ENCODE measurements at places on chromosomes 12 and 14.
A peak's percentile ranks its signal among the peaks of the same experiment; 100 is the strongest.

GRCh38 chr12:13277293-13277692 lies 80.8 kb downstream of the EMP1 start:
- ATAC-seq = peak; percentile 35

DNA sequence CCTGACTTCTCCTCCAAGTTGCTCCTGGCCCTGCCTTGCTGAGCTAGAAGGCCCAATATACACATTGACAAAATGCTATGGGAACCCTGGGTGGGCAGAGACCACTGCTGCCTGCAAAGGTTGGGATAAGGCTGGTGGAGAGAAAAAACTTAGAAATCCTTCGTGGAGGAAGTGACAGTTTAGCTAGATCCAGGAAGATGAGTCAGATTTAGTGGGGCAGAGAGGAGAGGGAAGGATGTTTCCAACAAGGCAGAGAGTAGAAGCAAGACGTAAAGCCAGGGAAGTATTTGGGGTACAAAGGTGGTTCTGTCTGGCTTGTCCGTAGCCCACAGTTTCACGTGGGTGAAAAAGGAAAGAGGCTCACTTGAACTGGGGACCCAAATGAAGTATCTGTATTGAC lies 69.0 kb upstream of the CLMN start:
- ATAC-seq = no peak

GRCh38 chr12:57069523-57069922 lies 9.1 kb downstream of the NEMP1 start:
- ATAC-seq = peak; percentile 79

GRCh38 chr12:115871714-115872113 lies 405.8 kb downstream of the MED13L start:
- ATAC-seq = no peak

DNA sequence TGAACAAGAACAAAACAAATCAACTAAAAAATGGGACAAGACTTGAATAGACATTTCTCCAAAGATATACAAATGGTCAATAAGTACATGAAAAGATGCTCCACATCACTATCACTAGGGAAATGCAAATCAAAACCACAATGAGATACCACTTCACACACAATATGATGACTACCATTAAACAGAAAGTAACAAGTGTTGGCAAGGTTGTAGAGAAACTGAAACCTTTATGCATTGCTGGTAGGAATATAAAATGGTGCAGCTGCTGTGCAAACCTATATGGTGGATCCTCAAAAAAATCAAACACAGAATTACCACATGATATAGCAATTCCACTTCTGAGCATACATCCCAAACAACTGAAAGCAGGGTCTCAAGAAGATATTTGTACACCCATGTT lies 5.2 kb downstream of the SMAGP start:
- ATAC-seq = peak; percentile 89

- ATAC-seq = no peak
These were observed 151.1 kb upstream of the FKBP4 start for GRCh38 chr12:2643576-2644135.

DNA sequence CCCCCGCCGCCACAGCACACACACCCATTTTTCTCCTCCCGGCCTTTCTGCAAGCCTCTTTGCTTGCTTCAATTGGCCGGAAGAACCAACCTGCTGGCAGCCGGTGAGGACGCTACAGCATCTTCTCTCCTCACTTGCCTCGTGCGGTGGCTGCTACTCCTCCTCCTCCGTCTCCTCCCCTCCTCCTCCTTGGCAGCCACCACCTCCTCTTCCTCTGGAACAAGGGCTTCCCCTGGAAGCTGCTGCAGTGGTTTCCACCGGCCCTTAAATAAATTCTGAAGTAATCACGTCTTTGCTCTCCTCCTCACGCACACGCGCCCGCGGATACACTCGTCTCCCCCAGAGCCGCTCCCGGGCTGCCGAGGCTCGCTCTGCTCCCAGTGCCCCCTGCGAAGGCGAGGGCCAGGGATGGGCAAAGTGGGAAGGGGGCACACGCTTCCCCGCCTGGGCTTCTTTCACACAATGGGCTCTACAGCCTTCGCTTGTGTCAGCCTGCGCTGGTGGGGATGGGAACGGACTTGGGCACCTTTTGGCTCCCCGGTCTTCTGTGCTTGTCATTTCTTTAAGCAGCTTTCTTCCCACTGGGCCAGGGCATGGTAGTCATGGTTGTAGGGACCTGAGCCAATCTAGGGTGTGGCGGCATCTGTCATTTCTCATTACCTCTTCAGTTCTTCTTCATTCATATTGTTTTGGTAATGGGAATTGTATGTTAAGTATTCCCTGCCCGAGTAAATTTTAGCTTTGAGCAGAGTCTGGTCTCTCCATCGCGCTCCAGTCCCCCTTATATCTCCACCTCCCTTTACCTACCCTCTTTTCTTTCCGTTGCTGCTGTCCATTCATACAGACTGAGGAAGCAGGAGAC lies at the start of gene PPFIA2:
PPFIA2 (minus strand) TSS at position 161 of the 862 bp plus-strand sequence.
- peak; percentile 45 for ATAC-seq

- no peak for ATAC-seq
These were observed 133.6 kb upstream of the BMP4 start for GRCh38 chr14:54090274-54090673.

DNA sequence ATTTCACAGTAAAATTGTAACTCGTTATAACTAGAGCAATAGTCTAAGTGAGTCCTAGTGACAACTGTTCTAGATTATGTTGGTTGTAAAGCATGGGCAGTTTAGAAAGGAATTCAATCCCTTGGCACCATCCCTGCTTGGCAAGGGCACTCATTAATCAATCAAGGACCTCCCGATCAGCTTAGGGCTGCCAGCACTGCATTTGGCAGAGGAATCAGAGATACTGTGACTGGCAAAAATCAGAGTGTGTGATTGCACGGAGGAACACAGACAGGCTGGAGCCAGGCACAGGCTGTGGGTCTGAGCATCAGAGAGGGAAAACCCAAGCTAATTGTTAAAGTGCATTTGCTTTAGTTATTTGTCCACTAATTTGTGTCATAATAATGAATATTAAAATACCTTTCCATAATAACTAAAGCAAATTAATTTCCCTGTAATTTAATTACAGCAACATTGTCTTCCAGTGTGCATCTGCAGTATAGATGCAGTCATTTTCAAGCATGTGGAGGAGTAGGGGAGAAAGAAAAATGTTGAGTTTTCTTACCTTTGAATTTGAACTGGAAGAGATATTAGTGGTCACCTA lies 3.2 kb upstream of the EGLN3 start:
- no peak for ATAC-seq

DNA sequence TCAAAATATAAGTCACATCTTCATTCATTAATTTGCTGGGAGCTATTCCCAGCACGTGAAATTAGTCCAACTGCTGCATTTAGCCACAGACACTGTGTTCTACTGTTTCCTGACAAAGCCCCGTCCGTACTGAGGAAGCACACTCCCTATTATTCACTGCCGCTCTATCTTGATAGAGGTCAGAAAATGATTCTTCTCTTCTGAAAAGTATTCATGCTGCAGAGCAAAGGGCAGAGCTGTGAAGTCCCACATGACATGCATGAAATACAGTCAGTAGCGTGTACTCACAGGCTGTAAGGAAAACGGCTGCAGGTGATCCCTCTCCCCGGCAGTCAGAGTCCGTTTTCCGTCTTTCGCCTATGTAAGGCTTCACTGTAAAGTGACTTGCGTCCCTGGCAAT lies 302.5 kb upstream of the FKBP4 start:
- no peak for ATAC-seq

GRCh38 chr12:57090924-57091637 lies 2.2 kb downstream of the NAB2 start:
- no peak for ATAC-seq

DNA sequence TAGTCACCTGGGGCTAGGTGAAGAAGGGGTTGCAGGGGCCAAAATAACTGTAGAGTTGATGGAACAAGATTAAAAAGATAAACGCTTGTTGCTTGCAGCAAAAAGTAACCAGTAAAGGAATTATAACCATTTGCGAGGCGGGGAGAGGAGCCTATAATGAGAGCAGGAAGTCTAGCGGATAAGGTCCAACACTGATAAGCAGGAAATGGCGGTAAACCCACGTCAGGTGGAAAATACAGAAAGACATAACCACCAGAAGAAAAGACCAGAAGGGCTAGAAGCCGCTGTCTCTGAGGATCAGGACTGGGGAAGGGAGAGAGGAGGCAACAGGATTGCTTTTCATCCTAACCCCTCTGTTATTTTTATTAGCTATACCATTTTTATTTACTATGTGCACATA lies 303.3 kb downstream of the DPF3 start:
- peak; percentile 43 for ATAC-seq

GRCh38 chr14:25111061-25111601 lies 61.2 kb upstream of the STXBP6 start:
- no peak for ATAC-seq

DNA sequence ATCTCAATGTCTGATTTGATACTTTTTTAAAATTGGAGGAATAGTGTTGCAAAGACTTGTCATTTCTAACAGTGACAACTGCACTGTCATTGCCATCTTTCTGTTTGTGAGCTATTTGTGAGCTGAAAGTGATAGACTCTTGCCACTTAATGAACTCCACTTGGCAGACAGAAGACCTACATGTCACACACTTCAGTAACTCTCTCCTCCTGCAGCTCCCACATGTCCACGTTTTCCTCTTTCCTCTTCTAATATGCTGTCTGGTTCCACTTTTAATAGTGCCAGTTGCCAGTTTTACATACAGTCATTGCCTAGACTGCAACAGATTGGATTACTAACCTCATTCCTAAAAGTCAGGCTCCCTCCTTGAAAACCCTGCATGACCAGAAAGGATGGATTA lies 121.5 kb downstream of the CAPZA3 start:
- ATAC-seq = no peak

- ATAC-seq = no peak
These were observed 197.5 kb upstream of the FLRT2 start for GRCh38 chr14:85332401-85332800.

GRCh38 chr14:59751578-59751977 lies 119.0 kb downstream of the RTN1 start:
- no peak for ATAC-seq

- ATAC-seq = no peak
These were observed 414.3 kb downstream of the BCAT1 start for GRCh38 chr12:24534622-24535021.

DNA sequence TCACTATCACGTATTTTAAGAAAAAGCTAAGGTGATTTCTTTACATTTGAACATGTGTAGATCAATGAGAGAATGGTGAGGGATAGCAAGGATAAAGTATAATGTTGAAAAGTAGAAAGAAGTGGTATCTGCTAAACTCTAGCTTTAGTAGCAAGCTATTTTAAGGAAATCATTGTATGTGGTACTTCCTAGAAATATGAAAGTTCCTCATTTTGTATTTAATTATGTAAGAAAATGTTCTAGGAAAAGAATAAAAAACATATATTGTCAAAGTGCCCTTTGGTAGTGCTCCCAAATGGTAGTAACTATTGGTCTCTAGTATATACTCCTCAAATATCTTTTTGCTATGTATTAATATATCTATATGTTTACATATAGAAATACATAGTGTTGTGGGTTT lies 35.7 kb downstream of the RAB21 start:
- ATAC-seq = no peak

DNA sequence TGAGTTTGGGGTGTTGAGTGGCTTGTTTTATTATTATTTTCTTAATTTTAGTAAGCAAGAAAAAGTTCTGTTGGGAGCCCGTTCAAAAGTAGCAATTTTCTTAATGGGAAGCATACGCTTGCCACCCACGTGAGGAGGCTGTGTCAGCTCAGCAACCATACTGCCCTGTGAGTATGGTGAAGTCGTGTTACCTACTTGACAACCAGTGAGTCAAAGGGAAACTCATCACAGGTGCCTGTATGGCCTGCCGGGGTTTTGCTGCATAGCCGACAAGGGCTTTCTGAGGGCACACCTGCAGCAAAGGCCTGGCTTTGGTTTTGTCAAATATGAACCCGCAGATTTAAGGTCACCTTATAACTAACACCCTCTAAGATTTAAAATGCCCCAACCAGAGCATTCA lies 31.1 kb downstream of the PITPNM2 start:
- ATAC-seq = peak; percentile 91

DNA sequence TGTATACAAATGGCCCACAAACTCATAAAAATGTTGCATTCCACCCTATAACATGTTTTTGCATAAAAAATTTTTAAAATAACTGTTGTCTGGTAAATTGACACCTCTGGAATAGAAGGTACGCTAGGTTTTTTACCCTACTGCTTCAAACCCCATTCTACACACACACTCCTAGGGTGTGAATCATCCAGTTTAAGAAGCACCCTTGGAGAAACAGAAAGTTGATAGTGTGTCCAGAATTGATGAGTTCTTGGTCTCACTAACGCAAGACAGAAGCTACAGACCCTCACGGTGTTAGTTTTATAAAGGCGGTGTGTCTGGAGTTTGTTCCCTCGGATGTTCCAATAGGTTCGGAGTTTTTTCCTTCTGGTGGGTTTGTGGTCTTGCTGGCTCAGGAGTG lies 158.5 kb downstream of the KLRB1 start:
- no peak for ATAC-seq

DNA sequence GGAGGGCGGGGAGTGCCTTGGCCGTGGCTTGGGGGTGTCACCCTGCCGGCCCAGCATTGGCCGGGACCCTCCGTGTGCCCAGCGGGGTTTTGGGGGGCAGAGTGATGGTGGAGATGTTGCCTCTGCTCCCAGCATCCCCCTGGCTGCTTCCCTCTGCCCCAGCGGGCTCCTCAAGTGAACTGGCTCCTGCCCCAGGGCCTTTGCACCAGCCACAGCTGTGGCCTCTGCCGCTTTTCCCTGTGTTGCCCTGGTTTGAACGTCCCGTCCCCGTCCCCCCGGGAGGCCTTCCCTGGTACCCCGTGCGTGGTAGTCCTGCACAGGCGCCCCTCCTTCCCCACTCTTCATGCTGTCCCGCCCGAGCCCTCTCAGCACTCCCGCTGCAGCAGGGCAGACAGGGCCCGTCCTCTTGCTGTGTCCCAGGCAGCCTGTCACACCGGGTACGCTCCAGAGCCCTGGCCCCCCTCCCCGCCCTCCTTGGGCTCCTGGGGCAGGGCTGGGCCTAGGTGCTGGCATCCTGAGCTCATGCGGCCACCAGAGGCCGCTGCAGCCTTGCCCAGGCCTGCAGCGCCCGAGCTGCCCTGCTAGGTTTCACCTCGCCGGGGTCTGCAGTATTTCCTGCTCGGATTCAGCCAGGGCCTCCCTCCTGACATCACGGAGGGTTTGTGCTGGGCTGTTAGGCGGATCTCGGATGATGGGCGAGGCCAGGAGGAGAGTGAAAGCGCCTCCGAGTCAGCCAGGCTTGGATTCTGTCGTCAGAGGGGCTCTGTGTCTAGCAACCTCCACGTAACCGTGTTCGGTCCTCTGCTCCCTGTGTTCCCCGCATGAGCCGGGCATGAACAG lies 9.5 kb downstream of the NOC4L start:
- ATAC-seq = peak; percentile 89

GRCh38 chr14:101009531-101009930 lies 106.0 kb upstream of the RTL1 start:
- ATAC-seq = no peak

DNA sequence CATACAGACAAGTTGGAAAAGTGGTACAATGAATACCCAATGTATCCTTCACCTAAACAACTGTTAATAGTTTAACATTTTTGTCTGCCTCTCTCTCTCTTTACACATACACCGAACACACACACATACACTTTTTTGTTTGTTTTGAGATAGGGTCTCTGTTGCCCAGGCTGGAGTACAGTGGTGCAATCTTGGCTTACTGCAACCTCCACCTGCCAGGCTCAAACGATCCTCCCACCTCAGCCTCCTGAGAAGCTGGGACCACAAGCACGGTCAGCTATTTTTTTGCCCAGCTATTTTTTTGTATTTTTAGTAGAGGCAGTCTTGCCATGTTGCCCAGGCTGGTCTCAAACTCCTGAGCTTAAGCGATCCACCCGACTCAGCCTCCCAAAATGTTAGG lies 16.8 kb downstream of the ZCCHC8 start:
- ATAC-seq = no peak

- no peak for ATAC-seq
These were observed 6.6 kb upstream of the IKZF4 start for GRCh38 chr12:56014205-56014604.

GRCh38 chr14:78196323-78196722 lies 26.1 kb downstream of the NRXN3 start:
- ATAC-seq = no peak
